Bronchial epithelial cell (primary cell): ENCODE measurements at places on chromosomes 3 and 15. TPM values are rescaled to one million over a fixed set of nuclear protein-coding genes. Genes with fewer than 3 reads are reported as not detected.
A peak's percentile ranks its signal among the peaks of the same experiment; 100 is the strongest.

DNA sequence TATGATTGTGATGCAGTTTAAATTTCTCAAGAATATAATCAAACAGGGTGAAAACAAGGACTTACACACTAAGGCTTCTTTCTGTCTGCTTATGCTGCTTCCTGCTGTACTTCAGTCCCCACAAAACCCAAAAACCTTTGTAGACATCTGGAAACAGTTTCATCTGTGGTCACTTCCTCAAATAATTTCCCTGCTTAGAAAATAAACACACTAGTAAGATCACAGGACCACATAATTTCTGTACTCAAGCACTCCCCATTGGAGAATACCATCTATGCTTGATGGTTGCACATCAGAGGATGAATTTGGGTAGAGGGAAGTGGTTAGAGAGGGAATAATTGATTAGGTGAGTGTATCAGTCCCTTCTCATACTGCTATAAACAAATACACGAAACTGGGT lies 266.2 kb downstream of the LSAMP start:
- no peak for DNase-seq

DNA sequence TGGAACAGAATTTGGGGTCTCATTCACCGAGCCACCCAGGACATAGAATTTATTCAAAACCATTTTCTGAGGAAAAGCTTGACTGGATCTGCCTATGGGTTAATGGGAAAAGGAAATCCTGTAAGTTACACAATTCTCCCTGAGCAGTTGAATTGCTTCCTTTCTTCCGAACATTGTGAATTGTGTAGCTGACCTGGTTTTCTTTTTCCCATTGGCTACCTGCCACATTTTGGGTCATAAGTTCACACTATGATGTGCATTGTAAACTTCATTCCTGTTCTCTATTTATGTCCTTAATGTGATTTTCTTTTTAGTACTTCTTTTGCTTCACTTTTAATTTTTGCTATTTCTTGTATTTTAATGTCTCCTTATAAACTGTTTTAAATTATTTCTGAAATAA lies 386.0 kb upstream of the LRRC3B start:
- no peak for DNase-seq

- no peak for DNase-seq
Measured at GRCh38 chr15:31338318-31338878, 11.8 kb downstream of the KLF13 start.

GRCh38 chr3:131688370-131688769 lies 185.6 kb upstream of the MRPL3 start:
- peak; percentile 80 for DNase-seq

GRCh38 chr3:187920913-187921312 lies 175.6 kb upstream of the BCL6 start:
- no peak for DNase-seq

DNA sequence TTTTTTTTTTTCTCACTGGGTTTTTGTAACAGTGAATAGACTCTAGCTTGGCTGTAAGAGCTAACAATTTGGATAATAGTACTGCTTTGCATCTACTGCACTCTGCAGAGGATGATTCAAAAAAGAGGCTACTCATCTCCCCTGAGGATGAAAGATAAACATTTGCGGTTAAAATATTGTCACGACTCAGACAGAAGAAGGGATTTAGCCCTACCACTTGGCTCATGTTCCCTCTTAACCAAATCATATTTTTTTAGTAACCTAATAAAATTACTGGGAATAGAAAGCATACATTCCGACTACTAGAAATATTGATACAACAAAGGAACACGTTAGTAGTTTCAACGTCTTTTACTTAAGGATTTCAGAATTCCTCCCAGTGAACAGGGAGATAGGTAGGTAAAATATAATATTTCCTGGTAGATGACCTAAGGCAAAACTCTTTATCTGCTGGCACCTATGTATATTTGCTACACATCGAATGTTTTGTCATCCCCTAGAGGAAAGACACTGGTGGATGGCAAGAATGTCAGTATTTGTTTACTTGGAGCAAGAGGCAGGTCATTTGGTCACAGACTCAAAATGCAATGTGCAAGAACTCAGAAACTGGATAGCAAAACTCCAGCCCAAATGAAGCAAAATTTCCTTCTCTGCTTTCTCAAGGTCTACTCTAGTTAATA lies 110.8 kb downstream of the GREM1 start:
- peak; percentile 18 for DNase-seq

Gene FBLN2
- 3.8 and 4.7 TPM in 2 replicates for total RNA-seq

DNA sequence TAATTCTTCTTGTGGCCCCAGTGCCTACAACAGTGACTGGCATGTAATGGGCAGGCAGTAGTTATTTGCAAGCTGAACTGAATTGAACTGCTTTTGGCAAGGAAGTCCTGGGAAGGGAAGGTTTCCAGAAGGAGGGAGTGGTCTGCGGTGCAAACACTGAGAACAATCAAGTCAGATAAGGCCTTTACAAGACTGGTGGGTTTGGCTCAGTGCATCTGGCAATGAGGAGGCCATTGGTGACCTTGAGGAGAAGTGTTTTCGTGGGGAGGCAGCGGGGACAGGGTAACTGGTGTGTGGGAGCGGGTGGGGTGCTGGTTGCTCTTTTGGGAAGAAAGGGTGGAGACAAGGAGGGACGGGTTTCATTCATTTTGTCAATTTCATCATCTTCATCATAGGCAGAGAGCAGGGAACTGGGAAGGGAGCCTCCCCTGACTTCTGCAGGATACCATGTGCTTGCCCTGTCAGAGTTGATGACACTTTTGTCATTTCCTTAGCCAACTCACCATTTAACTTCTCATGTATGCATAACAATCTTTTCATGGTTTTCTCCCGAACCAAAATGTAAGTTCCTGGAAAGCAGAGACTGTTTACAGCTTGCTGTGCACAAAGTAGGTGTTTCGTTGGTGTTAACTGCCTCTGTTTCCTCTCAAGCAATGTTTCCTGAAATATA lies 8.4 kb upstream of the EHD4 start:
- no peak for DNase-seq

DNA sequence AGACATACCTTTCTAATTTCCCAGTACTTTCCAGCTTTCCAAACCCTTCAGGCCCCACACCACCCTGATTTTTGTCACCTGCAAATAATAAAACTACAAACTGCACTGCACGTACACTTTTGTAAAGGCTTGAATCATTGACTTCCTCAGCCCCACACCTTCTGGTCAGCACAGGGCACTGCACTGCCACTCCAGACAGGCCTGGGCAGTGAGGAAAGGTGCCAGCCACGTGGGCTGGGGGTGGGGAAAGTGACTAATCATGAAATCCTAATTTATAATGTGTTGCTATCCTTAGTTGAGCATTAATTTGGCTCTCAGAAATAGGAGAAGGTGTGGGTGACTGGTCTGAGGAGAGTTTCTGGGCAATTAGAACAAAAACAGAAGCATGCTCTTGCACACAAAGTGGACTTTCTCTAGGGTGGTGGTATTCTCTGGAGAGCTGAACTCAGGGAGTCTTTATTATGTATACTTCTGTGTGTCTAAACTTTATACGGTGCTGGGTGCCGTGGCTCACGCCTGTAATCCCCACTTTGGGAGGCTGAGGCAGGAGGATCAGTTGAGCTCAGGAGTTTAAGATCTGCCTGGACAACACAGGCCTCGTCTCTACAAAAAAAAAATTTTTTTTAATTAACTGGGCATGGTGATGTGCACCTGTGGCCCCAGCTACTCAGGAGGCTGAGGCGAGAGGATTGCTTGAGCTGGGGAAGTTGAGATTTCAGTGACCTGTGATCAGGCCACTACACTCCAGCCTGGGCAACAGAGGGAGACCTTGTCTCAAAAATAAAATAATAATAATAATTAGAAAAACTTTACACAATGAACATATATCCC lies 58.2 kb upstream of the FLNB start:
- peak; percentile 75 for DNase-seq

DNA sequence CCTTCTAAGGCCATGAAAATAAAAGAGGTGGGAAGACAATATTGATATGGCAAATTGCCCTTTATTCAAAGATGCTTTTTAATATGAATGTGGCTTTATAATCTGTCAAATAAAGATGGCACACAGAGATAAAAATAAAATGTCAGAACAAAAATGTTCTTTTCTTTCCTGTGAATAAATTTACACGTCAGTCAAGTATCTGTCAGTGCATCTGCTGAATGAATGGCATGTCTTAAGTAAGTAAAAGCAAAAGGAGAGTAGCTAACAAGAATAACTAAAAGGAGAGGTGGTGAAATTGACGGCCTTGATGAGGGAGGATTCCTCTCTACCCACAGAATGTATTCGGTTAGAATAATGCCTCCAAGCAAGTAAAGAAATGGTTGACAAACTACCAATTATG lies 1021.7 kb upstream of the GBE1 start:
- DNase-seq: no peak

GRCh38 chr3:194738254-194739093 lies 52.8 kb downstream of the FAM43A start:
- DNase-seq: peak; percentile 84

DNA sequence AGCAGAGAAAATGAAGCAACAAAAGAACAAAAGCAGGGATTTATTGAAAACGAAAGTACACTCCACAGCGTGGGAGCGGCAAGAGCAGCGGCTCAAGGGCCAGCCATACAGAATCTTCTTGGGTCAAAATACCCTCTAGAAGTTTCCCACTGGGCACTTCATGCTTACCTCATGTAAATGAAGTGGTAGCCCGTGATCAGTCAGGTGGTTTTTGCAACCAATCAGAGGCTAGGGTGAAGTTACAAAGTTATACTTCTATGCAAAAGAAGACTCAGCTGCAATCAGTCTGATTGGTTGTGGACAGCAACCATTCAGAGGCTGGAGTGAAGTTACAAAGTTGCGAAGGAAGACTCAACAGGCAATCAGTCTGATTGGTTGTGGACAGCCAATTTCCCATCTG lies 37.8 kb upstream of the TRH start:
- peak; percentile 58 for DNase-seq

DNA sequence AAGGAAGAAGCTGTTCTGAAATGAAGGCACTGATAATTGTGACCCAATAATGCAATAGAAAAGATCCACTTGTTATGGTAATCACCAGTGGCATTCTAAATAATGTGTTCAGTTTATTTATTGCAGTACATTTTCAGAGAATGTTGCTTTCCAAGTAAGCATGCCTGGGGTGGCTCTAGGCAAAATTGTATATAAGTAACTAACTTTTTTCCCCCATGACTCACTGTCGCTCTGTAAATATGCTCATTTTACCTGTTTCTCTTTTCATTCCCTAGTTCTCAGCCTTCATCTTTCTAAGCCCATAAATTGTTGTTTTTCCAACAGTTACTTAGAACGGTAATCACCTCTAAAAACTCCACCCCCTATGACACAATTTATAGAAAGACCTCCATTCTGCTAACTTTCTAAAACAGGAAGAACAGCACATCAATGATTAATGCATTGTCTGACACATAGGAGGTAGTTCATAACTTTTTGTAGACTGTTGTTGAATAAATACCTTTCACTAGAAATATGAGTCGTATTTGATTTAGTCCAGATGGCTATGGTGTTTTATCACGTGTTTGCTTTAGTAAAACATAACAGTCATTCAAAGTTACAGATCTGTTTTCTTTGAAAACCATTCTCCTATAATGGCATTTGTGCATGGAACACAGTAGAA lies 143.1 kb downstream of the LSAMP start:
- DNase-seq: peak; percentile 29

- no peak for DNase-seq
Measured at GRCh38 chr3:103684904-103685303, 1250.1 kb downstream of the ZPLD1 start.

Gene C2CD4A
- 0.53 and 1.3 TPM in 2 replicates for total RNA-seq

DNA sequence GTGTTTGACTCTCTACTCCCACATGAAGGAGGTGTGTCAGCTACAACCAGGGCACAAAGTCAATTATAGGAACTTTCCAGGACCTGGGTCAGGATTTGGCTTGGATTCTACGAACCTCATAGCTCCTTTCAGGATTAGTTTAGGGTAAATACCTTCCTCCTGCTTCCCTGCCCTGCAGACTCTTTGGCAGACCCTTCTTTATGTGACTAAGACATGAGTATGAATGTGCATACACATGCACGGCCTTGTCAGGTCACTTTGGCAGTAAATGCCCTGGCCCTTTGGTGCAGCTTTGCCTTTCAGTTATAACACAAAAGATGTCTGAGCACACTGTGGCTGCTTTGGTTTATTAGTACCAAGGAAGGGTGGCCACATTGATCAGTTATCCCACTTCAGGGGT lies 68.9 kb downstream of the GHSR start:
- DNase-seq: no peak

Gene HOMER2
- total RNA-seq: 75.3 and 108 TPM in 2 replicates

Gene LARP6
- 41.1 and 42.1 TPM in 2 replicates for total RNA-seq

DNA sequence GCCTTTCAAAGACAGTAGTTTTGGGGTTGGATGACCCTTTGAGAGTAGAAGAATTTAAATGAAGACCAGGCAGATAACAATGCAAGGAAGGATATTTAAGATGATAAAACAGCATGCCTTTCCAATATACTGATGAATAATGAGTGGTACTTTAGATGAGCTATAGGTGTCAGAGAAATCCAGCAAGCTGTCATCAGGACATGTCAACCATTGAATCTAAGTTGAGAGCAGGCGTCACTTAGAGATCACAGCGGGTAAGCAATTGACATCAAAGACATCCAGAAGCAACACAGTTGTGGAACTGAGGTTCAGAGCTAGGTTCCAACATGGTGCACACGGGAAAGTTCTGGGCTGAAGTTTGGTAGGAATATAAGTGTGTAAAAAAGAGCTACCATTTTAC lies 25.0 kb downstream of the CCDC54 start:
- DNase-seq: no peak

GRCh38 chr3:110362751-110363150 lies 708.9 kb upstream of the NECTIN3 start:
- DNase-seq: no peak

Gene C3orf49
- not detected in 2 replicates for total RNA-seq

DNA sequence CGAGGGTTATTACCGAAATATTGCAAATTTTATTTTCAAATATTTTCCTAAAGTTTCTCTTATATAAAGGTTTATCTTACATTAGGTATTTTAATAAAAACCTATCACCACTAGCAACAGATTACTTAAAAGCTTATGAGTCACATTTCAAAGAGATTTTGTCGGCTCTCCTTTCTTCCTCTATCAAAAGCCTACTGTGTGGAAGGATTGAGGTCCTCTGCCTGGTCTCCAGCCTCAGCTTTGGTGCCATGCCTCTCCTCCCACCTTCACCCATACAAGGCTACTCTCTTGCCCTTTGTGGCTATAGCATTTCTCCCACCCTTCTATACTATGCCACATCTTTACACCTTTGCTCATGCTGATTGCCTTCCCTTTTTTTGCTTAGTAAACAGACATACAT lies 199.3 kb downstream of the TNIK start:
- DNase-seq: peak; percentile 27

DNA sequence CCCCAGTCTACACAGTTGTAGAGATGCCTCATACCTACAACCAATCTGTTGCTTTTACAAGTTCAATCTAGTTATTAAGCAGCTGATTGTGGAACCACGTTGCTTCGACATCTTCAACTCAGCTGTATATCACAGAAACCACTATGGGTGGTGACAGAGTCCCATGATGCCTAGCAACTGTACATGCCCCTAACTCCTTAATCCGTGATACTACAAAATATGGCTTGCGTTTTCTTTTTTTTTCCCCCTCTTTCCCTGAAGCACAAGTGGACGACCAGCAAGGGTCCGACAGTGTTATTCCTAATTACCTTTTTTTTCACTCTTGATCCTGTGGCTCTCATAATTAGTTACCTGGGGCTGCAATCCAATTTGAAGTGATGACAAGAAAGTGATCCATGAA lies 478.6 kb downstream of the FOXP1 start:
- DNase-seq: no peak
